NCI-H2171 treated with DMSO at 0.1 percent for 48 hours (cell line): ENCODE measurements at places on chromosomes 13 and 19.

DNA sequence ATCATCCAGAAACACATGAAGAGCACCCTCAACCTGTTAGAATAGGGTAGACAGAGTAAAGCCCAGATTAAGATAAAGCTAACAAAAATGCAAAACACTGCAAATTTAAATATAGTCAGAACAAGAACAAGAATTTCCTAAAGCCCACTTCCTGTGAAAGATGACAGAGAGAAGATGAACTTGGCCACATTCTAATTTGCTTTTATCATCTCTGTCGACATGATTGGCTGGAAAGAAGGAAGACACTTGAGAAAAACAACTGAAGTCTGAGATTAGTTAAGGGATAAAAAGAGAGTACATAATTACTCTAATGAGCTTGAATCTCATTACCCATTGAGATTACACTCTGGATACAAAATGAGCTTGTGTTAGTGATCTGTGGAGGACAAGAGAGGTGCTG lies 537.6 kb downstream of the KLF5 start:
- no peak for DNase-seq

GRCh38 chr19:49676136-49676783 lies 811 bp upstream of the PRMT1 start:
- peak; percentile 95 for DNase-seq

DNA sequence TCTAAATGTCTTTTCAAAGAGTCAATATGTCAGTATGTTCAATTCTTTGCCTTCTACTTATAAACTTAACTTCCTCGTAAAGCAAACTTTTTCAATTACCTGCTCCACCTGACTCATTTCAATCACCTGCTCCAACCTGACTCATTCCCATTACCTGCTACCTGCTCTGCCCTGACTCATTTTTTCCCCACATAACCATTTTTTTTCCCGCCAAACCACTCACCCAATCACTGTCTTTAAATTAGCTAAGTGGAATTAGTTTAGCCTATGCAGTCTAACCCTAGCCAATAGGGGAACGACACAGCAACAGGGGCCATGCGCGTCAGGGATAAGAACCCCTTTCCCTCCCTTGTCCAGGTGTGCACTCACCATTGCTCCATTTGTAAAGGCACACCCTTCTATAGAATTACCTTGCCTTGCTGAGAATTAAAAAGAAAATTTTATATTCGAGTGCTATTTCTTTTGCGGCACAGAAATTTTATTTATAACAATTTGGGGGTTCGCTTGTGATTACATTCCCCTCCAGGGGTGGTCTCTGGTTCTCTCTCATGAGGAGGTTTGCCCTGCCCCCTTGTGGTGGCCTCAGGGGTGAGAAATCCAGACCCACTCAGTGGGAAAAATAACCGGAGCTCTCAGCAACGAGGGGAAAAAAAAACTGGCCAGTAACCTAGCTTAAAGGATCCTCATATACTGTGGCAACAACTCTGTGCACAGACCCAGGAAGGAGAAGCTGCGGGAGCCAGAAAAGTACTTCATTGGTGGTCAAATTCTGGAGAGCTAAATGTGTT lies 193.1 kb downstream of the ZNF486 start:
- DNase-seq: no peak

- no peak for DNase-seq
Measured at GRCh38 chr19:30217461-30217860, 154.7 kb upstream of the ZNF536 start.

DNA sequence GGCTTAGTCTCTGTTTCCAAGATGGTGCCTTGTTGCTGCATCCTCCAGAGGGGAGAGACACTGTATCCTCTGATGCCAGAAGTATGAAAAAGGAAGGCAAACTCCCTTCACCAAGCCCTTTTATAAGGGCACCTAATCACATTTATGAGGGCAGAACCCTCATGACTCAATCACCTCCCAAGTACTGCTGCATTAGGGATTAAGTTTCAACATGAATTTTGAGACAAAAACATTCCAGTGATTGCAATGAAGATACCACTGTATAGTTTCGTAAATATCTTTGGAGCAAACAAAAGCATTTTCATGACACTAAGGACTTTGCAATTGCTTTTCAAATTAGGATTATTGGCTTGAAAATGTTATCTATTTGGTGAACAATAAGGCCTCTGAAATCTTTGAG lies 63.8 kb downstream of the RNF17 start:
- DNase-seq: no peak

DNA sequence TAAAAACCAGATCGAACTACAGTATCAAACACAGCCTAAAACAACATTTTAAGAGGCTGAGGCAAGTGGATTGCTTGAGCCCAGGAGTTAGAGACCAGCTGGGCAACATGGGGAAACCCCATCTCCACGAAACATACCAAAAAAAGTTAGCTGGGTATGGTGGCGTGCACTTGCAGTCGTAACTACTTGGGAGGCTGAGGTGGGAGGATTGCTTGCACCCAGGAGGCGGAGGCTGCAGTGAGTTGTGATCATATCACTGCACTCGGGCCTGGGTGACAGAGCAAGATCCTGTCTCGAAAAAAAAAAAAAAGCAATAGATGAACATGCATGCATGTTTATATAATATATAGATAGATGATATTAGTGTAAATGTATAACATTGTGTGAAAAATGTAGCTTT lies 5.2 kb upstream of the MRPS31 start:
- no peak for DNase-seq

DNA sequence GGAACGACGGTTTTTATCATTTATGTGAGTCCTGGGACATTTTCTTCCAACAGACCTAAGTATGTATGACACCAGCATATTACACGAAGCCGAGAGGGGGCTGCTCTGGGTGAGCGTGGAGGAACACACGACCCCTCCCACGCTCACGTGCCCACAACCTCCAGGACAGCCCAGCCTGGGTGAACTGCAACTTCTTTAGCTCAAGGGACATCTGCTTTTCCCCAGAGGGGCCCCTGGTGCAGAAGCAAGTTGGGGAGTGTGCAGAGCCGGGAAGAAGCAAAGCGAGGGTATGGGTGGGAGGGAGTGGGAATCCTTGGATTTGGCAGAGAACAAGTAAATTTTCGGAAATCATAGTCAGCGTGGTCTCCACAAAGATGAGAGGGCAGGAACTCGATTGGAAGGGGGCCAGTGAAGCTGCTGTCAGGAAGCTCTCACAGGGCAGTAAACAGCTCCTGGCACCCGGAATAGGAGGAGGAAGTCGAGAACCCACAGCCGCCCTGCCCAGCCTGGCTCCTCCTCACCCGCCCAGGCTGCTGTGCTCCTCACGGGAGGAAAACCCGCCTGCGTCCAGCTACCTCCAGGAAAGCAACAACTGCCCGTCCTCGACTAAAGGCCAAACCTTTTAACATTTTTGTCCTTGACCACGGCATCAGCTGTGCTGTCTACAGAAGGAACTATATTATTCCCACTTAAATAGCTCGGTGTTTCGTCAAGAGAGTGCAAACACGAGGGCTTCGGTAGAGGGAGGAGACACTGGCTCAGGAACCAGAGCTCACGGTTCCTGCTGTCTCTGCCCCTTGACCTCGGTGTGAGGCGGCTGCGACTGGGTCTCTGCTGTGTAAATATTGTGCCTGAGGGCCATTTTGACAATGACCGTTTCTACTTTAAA lies 17.2 kb upstream of the CFAP97D2 start:
- DNase-seq: no peak

DNA sequence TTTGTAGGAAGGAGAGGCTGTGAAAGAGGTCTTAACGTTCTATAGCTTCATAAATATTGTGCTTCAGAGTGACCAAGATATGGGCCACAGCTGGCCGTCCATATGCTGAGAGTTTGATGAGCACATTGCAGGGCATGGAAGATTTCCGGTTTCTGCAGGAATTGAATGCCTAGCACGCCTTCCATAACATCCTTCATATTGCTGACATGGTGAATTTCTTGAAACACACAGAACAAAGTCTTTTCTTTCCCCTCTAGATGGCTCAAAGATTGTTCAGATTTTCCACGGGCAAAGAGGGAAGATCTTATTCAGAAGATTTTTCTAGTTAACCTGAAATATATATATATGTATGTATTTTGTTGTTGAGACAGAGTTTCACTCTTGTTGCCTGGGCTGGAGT lies 42.4 kb downstream of the ADGRE2 start:
- no peak for DNase-seq

- peak; percentile 60 for DNase-seq
Measured at GRCh38 chr13:33208290-33209220, 77.0 kb downstream of the STARD13 start.

GRCh38 chr13:96946709-96947311 lies 47.5 kb downstream of the OXGR1 start:
- no peak for DNase-seq

DNA sequence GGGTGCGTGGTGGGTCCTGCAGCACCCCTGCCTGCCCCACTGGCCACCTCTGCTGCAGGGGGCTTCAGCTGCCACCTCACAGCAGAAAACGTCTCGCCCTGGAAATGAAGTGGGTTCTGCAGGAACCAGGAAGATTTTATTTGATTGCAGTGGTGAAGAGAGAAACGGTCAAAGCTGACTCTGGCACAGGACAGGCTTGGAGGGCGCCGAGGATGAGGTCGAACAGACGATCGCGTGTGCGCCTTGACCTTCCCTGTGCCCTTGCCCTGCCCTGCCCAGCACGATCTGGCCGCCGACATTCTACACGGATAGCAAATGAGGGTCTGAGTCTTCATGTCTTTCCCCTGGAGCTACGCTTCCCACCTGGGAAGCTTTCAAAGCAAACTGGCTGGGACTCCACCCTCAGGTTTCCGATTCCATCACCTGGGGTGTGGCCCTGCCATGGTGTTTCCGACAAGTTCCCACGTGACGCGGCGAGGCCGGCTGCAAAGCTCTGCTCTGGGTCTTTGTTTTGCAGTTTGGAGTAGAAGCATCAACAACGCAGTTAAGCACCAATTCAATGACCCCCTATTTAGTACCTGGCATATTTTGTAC lies 50.3 kb upstream of the TUBGCP3 start:
- no peak for DNase-seq

DNA sequence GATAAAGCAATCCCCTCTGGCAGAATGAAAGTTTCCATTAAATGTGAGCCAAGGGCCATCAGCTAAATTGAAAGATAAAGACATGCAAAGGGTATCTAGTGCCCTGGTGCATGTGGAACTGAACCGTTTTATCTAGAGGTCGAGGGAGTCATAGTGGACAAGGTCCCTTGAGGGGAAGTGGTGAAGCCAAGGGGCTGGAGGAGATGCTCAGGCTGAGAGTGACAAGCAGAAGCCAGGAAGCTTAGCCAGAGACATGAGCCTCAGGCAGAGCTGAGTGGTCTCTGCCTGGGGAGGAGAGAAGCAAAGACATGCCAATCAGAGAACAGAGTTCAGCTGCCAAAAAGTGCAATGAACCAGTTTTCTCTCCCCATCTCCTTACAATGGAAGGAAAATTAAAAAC lies 68.1 kb upstream of the SLC10A2 start:
- no peak for DNase-seq

GRCh38 chr19:5063873-5064645 lies 95.1 kb downstream of the KDM4B start:
- no peak for DNase-seq

- peak; percentile 27 for DNase-seq
Measured at GRCh38 chr19:42606660-42607351, 12.1 kb upstream of the CEACAM8 start.

GRCh38 chr19:44685877-44686276 lies 13.1 kb upstream of the CEACAM16 start:
- DNase-seq: no peak

GRCh38 chr13:113881614-113882266 lies 17.9 kb upstream of the GAS6 start:
- no peak for DNase-seq

- no peak for DNase-seq
Measured at GRCh38 chr13:99432609-99433542, 68.4 kb upstream of the TM9SF2 start.

GRCh38 chr13:51906581-51906980 lies 44.8 kb downstream of the CCDC70 start:
- no peak for DNase-seq

GRCh38 chr13:24557081-24557480 lies 44.5 kb upstream of the PARP4 start:
- DNase-seq: no peak

DNA sequence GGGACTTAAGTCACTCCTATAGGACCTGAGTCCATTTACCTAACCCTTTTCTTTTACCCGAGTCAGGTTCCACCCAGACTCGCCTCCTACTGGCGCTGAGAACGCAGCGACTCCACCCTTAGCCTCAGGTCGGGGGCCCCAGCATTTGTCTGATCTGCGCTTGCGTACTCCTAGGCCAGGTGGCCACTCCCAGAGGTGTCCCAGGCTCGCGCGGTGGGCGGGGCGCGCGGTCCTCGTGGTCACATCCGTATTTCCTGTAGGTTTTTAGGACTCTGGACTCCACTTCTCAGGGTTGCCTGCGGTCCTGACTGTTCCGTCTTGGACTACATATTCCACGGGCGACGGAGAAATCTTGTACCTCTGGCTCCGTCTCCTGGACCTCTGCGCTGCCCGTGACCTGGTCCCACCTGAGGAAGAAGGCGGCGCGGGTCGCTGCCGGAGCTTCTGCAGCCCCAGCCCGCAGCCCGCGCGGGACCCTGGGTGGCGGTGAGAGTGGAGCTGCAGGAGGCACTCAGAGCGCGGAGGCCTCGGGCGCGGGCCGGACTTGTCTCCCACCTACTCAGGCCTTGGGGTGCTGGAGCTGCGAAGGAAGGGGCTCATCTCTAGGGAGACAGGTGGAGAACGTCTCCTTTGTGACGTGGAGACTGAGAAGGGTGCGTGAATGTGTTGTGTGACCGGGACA lies 11.0 kb upstream of the ZNF573 start:
- no peak for DNase-seq

- no peak for DNase-seq
Measured at GRCh38 chr19:23699521-23699860, 12.5 kb upstream of the ZNF675 start.

DNA sequence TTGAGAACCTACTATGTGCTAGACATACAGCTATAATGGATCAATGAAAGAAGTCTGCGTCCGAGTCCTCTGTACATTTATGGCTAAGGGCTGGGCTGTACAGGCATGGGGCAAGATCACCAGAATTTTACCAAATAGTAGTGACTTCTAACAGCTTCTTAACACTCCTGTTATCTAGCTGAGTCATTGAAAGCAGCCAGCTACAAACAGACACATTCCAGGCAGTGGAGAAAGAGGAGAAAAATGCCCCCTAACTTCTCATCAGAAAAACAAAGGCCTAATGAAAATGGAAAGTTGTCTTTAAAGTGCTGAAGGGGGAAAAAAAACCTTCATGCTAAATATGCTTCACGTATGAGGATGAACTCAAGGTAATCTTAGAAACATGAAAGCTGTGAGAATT lies 14.3 kb upstream of the ZNF667 start:
- no peak for DNase-seq

GRCh38 chr13:86087244-86087643 lies 288.0 kb upstream of the SLITRK6 start:
- DNase-seq: no peak

GRCh38 chr13:110265341-110265681 lies 41.6 kb downstream of the COL4A1 start:
- DNase-seq: no peak
